ENCODE measurements at places on chromosomes 1 and 21.
A peak's percentile ranks its signal among the peaks of the same experiment; 100 is the strongest.

DNA sequence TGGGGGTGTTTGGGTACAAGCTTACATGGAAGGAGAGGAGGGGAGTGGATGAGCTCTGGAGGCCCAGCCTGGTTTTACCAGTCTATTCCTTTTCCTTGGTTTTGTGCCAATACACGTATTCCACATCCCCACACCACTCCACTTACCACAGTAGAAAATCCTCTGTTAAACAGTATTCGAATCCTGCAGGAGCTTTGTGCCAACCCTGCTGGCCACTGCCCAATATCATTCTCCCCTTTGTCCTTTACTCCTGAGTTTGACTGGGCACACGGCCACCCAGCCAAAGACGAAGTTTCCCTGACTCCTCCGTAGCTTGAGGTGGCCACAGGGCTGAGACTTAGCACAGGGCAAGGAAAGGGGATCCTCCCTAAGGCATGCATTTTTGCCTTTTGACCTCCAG, 61.6 kb downstream of the TMCO4 start:
- no peak for DNase-seq

GRCh38 chr1:38297842-38298241, 251.2 kb upstream of the POU3F1 start:
- DNase-seq: no peak

- no peak for DNase-seq
Observed at GRCh38 chr21:23936991-23937390, 1670.3 kb downstream of the MRPL39 start.

GRCh38 chr1:4468386-4468785, 186.0 kb upstream of the AJAP1 start:
- DNase-seq: no peak

DNA sequence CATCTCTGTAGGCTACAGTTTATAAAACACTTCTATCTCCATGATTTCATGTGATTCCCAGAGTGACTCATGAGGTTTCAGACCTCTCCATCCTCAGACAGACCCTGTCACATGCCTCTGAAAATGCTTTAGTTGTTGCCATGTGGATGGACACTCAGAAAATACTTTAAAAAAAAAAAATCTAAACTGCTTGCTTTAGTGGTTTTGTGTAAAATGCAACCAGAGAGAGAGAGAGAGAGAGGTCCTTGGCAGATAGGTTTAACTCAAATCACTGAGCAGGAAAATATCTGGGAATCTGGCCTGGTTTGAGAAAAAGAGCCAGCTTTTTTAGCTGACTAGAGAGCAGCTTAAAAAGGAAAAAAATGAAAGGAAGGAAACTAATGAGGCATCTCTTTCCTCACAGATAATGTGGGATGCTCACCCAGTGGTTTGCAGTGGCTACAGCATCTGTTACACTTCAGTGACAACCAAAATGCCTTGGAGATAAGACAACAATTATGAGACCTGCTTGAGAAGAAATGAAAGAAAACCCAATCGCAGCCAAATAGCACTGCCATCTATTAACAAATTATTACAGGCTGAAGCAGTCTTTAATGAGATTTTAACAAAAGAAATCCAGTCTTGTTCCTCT, 54.6 kb upstream of the SYT14 start:
- no peak for DNase-seq

- DNase-seq: no peak
Observed at GRCh38 chr21:38171723-38172344, 85.0 kb upstream of the KCNJ15 start.

GRCh38 chr21:42373196-42373907, 7.0 kb upstream of the TFF1 start:
- peak; percentile 32 for DNase-seq

GRCh38 chr1:41882486-41882885, 36.2 kb downstream of the HIVEP3 start:
- no peak for DNase-seq

- no peak for DNase-seq
Observed at GRCh38 chr1:59568158-59568935, 246.4 kb upstream of the HOOK1 start.

- DNase-seq: no peak
Observed at GRCh38 chr1:118767971-118768370, 220.2 kb downstream of the TBX15 start.

DNA sequence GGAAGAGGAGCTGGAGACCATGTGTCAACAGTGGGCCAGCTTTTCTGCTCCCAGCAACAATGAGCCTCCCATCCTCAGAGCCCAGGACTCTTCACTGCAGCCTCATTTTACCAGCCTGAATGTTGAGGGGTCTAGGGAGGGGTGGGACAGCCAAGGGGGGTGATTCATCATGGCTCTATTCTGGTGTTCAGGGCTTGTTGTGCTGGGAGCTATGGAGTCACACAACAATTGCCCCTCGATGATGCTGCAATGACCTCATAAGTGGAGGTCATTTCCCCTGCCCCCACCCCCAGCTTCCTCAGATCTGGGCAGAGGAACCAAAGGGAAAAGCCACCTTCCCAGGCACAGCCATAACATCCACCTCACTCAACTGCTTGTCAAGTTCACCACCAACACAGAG, at the start of gene LELP1:
Gene LELP1, plus strand, starts transcription at position 301 of the 400 bp plus-strand sequence. CDS start 1,278 bp downstream, outside the sequence.
- DNase-seq: no peak

GRCh38 chr21:45948576-45949141, 32.9 kb upstream of the COL6A1 start:
- DNase-seq: no peak

GRCh38 chr1:108703939-108704338, 8.8 kb upstream of the FNDC7 start:
- DNase-seq: no peak

GRCh38 chr1:77421504-77422233, 139.8 kb downstream of the AK5 start:
- no peak for DNase-seq

DNA sequence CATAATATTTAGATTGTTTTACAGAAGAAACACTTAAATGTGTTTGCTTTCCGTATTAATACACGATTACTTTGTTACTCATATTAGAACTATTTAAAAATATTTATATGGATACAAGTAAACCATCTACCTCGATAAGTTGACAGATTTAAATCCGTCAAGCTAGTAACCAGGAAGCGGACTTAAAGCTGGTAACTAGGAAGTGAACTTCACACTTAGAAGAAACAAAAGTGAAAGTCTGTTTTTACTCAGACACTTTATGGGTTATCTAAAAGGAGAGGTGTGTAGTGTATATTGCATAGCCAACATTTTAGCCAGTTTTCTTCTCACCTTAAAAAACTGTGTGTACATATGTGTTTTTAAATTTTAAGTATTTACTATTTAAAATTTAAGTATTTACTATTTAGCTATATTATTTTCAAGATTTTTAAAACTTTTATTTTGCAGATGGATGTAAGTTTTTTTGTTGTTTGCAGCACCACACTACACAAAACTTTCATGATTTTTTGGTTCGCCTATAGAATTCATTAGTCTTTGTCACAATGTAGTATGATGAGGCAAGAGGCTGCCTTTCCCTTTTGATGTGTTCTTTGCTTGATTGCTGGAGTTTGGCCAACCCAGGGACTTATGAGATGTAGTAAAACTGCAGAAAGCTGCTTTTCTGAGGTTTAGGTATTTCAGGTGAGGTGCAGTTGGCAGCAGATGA, 2.7 kb downstream of the USP25 start:
- no peak for DNase-seq

- no peak for DNase-seq
Observed at GRCh38 chr1:108000184-108000583, 35.2 kb upstream of the VAV3 start.

- DNase-seq: no peak
Observed at GRCh38 chr21:38416791-38417190, 81.5 kb downstream of the ERG start.

- no peak for DNase-seq
Observed at GRCh38 chr1:162381941-162382750, 618 bp downstream of the C1orf226 start.

- no peak for DNase-seq
Observed at GRCh38 chr1:179124873-179125272, 43.0 kb downstream of the TOR3A start.

DNA sequence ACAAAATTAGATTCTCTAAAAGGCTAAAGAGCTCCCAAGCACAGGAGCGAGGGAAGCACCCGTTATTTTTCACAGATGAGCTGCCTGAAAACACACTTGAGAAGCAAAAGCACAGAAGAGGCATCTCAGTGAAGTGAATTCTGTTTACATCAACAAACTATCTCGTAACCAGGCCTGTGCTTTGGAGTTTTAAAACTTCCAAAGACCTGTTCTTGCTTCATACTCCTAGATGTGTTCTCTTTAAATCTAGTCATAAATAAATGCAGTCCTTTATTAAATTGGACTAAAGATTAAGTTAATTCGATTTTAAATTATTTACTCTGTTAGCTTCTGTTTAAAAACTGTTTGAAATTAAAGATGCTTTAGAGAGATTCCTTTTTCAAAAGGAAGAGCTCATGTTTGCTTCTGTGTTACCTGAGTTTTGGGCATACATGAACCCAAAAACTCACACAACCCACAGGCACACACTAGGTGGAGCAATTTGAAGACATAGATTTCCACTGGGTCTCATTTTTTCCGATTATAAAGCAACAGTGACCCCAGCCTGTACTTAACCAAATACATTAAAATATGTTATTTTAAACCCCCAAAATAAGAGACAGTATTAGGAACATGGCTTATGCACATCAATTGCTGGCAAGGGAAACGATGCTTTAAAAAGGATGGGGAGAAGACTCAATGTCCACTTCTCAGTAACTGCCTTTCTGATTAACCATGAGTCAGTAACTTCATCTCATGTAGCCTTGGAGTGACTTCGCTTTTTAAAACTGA, 648.2 kb downstream of the SMYD3 start:
- no peak for DNase-seq

DNA sequence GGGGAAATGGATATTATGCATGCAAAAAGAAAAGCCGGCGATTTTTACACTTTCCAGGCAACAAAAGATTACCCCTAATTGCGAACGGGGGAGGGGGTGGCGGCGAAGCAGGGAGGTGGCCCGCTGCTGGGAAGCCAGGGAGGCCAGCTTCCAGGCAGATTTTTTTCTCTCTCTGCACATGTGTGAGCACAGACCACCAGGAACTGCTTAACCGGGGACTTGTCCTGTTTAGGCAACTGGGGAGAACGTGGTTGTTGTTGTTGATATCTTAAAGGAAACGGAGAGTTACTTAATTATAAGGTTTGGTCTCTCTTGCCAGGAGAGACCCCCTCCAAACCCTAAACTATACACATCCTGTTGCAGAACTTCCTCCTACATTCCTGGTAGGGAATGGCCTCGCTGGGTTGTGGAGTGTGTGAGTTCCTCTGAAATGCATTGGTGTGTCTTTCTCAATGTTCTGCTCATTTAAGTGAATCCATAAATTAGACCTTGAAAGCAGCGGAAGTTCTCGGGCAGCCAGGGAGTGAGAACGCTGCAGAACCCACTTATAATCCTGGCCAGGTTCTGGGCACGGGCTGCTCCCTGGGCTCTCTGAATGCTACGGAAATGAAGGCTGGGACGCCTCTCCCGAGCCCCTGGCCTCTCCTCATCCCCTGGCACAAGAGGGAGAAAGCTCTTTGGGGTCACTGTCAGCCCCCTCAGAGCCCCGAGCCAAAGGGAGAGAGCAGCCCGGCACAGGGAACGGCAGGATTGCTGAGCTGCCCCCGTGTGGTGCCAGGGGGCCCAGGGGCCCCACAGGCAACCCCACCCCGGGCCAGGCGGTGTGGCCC, 250.0 kb downstream of the FOXD2 start:
- DNase-seq: no peak

GRCh38 chr1:157189096-157189495, 50.9 kb upstream of the ETV3 start:
- no peak for DNase-seq

DNA sequence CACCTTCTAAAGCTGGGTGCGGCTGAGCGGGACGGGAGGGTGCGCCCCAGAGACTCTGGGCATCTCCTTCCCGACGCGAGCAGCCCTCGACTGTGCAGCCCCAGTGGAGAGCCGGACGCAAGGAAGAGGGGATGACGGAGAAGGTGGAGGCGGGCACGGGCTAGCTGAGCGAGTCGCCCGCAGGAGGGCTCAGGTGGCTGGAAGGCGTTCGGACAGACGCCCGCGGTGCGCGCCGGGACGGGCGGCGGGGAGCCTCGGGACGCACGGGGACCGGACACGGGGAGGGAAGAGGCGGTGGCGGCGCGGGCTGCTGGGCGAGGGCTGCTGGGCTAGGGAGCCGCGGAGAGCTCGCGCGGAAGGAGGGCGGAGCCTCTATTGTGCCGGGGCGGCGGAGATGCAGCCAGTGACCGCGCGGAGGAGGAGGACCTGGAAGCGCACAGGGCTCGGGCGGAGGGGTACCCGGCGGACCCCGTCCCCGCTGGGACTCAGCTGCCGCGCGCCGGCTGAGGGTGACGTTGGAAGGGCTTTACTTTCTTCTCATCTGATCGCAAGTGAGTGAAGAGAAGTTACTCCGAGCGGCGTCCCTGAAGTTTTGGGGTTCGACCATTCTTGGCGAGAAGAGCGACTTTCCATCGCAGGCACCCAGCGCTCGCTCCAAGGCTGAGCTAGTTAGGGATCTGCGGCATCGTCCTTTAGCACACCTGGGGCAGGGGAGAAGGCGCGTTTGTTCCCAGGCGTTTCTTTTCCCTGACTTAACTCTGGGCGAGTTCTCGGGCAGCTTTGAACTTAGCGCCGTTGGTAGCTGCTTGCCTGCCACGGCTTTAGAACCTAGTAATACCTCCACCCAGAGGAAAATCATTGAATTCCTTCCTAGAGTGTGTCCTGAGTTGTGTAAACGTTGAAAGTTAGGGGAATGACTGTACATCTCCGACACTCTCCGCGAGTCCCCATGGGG, at the start of gene OLFML2B:
Gene OLFML2B, minus strand, starts transcription at position 323 of the 955 bp plus-strand sequence. CDS start 439 bp downstream, outside the sequence.
- peak; percentile 54 for DNase-seq

GRCh38 chr21:46153247-46154154, 1.9 kb downstream of the FTCD start:
- peak; percentile 68 for DNase-seq

DNA sequence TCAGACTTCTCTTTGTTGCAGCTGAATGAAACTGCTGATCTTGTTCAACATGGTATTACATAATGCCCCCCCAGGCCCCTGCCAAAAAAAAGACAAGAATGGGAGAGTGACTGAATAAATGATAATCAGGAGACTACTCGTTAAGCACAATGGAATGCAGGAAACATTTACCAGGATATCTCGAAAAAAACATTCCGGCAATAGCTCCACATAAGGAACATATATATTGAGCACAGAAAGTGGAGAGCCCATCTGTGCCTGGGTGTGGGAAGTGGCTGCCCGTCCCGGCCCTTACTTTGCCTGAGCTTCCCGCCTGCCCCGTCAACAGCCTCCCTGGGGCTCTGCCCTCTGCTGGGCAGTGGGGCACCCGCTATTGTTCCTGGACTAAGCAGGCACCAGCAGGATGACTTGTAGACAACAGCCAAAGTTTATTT, 13.3 kb downstream of the TRIM11 start:
- no peak for DNase-seq

GRCh38 chr1:11059155-11059967, 457 bp downstream of the SRM start:
- no peak for DNase-seq

DNA sequence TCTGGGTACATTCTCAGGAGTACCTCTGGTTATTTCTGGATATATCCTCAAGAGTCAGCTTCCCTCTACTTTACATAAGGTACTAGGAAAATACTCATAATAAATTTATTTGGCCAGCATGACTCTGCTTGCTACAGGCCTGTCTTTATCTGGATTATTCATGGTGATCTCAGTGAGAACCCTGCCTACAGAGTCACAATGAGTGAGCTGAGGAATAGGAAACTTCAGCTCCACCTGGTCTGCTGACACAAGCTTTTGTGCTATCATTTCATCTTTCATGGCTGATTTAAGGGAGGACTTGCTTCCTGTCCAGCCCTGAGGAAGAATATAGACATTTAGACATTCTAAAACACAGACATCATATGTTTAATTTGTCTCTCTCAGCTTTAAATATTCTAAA, 19.5 kb upstream of the SUCO start:
- DNase-seq: no peak

GRCh38 chr1:24664507-24665033, 21.5 kb downstream of the SRRM1 start:
- no peak for DNase-seq

GRCh38 chr21:42565886-42566523, 52.4 kb downstream of the SLC37A1 start:
- no peak for DNase-seq

All from stimulated activated CD4-positive, alpha-beta T cell treated with anti-CD3 and anti-CD28 coated beads, Interleukin-4, amount 100 ng/mL, for 48 hours (primary cell).